GM04503 (cell line): ENCODE measurements at places on chromosomes 1 and 21.

DNA sequence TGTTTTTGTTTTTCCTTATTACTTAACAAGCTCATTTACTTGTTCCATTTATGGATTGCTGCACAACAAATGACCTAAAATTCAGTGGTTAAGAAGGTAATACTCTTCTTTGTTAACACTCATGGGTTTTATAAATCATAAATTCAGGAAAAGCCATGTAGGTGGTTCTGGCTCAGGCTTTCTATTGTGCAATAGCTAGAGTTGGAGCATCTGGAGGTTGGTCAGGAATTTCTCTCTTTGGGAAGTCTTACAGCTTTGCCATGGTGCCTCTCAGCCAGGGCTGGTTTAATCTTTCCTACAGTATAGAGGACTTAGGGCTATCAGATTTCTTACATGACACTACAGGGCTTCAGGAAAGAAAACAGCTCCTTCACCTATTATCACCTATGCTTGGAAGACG is 1677.1 kb downstream of the KCNT2 start:
- DNase-seq = no peak

DNA sequence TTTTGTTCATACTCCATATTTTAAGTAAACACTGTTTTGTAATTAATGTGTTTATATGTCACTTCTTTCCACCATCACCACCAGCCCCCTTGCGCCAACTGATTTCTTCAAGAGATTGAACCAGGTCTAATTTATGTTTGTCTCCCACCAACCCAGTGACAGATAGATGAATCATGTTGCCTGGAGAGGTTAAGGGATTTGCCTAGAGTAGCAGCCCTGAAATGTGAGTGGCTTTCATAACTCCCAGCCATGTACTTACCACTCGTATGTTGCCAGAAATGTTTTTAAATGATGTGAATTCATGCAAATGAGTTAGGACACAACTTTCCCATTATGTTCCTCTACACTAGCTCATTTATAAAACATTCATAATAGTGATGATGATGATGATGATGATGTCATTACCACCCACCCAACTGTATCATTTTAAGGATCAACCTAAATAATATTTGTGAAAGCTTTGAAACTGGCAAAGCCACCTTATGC is 86.9 kb downstream of the LRRC8D start:
- DNase-seq = no peak

- DNase-seq = peak; percentile 94
Observed at GRCh38 chr1:230849451-230850224, 18.7 kb downstream of the C1orf198 start.

- DNase-seq = no peak
Observed at GRCh38 chr1:170530972-170531757, 801 bp upstream of the GORAB start.

DNA sequence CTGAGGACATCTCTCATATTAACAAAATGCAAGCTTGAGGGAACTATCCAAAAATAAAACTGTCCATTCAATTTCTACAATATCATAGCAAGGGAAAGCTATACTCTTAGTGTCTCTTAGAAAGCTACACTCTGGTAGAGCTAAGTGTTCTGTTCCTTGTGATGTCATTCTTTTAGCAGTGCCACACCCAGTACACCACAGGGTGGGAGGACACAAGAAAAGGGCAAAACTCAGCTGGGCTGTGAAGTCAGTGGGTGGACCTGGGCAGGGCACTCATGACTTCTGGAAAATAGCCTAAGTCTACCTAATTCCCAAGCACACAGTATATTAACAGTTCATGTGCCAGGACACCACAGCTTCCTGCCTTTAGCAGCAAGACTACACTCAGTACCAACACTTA is 42.2 kb upstream of the TNFSF4 start:
- DNase-seq = no peak

GRCh38 chr1:93615582-93616150 is 66.0 kb downstream of the BCAR3 start:
- peak; percentile 68 for DNase-seq

GRCh38 chr21:44578371-44579055 is 1.9 kb downstream of the KRTAP10-5 start:
- DNase-seq = no peak

GRCh38 chr21:45457832-45458172 is 52.8 kb downstream of the COL18A1 start:
- no peak for DNase-seq

- no peak for DNase-seq
Observed at GRCh38 chr1:53628286-53628955, 110.5 kb downstream of the GLIS1 start.

GRCh38 chr1:170215072-170215885 is 69.5 kb downstream of the NTMT2 start:
- no peak for DNase-seq

DNA sequence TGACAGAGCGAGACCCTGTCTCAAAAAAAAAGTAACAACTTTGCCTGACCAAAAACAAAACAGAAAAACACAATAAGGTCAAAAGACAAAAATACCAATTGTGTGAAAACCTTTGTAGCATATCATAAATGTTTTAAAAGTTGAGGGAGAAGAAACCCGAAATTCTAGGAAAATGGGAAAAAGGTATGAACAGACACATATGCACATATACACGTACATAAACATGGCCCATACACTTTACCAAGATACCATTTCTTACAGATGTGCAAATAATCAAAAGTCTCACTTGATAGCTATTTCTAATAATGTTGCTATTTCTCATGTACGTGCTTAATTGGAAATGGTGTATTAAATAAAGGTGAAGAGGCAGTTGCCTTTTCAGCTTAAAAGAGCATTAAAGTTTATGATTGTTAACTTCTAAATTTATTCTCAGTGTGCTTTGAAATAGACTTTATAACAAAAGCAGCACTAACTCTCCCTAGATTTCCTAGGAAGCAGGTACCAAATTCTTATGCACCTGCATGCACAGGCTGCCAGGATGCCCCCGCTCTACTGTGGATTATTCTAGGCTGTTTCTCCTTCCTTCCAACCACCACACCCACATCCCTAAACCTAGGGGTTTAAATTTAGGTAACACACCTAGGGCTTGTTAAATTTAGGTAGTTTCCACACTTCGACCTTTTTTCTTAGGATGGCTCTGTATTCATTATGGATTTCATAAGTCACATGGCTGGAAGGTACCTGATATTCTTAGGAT is 33.8 kb downstream of the ADARB1 start:
- DNase-seq = no peak

DNA sequence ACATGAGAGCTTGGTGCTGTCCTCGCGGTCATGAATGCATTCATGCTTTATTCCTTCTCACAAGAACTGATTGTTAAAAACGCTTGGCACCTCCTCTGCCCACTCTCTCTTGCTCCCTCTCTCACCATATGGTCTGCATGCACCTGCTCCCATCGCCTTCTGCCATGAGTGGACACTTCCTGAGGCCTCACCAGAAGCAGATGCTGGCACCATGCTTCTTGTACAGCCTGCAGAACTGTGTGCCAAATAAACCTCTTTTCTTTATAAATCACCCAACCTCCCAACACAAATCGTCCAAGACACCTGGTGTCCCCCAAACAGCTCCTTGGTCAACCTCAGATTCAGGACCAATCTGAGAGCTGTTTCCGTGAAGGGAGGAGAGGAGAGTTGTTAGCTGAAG is 43.3 kb upstream of the PCBP3 start:
- no peak for DNase-seq

GRCh38 chr1:68481041-68481440 is 15.8 kb downstream of the DEPDC1 start:
- DNase-seq = no peak

GRCh38 chr1:35448344-35448801 is 108.8 kb downstream of the KIAA0319L start:
- peak; percentile 90 for DNase-seq

DNA sequence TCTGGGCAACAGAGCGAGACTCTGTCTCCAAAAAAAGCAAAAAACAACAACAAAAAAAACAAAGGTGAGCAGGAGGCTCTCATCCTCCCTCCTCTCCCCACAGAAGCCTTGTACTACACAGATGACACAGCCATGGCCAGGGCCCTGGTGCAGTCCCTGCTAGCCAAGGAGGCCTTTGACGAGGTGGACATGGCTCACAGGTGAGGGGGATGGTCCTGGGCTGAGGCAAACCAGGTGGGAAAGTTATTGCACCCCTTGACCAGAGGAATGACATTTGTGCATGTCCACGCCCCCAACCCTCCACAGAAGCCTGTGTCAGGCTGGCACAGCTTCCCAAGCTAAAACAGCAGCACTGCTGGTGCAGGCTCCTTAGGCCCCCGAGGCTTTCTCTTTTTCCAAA is 2.4 kb downstream of the ADPRS start:
- DNase-seq = no peak

- no peak for DNase-seq
Observed at GRCh38 chr21:41961282-41961701, 7.5 kb upstream of the C2CD2 start.

GRCh38 chr1:183570451-183570850 is 19.8 kb downstream of the NCF2 start:
- no peak for DNase-seq

DNA sequence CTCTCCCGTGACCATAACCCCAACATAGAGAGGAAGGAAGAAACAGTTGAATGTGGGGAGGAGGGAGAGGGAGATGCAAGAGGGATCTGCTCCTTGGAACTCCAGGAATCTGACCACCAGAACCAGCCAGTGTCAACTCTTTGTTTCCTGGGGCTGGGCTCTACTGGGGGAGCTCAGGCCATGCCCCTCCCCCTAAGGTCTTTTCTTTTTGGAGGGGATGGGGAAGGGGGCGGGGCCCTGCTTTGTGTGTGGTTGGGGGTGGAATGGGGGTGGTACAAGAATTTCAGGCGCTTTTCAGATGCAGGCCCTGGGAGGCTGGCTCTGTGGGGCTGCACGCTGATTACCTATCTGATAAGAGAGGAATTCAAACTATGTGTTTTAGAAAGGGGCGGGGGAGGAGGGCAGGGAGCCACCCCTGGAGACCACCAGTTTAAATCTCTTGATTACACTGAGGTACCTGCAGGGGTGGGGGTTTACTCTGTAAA is 8.3 kb downstream of the LIN28A start:
- no peak for DNase-seq

- no peak for DNase-seq
Observed at GRCh38 chr21:42055425-42055824, 15.7 kb upstream of the UMODL1 start.

GRCh38 chr1:59110271-59110670 is 186.6 kb upstream of the FGGY start:
- no peak for DNase-seq

DNA sequence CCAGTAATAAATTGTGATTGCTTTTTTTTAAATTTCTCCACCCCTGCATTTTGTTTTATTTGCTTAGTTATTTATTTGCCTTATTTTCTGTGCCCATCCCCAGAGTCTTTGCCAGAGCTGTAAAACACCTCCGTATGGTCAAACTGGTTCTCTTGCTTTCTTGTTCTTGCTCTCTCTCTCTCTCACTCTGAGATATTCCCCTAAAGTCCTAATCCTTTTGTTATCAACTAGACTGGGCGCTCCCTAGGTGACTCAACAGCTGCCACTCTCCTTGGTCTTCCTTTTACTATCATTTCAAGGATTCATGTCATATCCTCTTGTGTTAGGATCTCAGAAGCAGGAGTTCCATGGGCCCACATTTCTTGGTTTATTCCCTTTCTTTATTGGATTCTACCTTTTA is 160.0 kb downstream of the PRDM2 start:
- DNase-seq = no peak

DNA sequence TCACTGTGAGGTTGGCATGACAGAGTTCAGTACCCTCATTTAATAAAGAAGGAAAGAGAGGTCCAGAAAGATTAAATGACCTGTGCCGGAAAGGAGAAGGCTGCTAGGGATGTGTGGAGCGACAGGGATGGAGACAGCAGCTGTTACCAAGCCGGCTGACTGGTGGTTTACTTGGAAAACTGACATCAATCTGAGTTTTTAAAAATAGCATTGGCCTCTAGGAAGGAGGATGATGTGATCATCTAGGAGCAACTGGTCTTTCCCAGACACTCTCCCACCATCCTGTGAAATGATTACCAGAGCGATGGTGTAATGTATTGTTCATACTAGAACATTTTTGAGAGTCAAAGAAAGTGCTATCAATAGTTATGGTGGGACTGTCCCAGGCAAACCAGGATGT is 154.4 kb downstream of the ZSCAN20 start:
- no peak for DNase-seq

DNA sequence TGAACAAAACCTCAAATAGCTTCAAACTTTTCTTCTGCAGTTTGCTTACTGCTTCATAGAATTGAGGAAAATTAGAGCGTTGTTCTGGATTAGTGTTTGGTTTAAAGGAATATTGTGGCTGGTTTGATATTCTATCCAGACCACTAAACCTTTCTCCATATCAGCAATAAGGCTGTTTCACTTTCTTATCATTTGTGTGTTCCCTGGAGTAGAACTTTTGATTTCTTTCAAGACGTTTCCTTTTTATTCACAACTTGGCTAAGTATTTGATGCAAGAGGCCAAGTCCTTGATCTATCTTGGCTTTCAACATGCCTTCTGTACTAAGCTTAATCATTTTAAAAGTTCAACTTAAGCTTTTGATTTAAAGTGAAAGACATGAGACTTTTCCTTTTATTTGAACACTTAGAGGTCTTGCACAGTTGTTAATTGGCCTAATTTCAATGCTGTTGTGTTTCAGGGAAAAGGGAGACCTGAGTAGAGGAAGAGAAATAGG is 359.1 kb downstream of the S1PR1 start:
- no peak for DNase-seq

DNA sequence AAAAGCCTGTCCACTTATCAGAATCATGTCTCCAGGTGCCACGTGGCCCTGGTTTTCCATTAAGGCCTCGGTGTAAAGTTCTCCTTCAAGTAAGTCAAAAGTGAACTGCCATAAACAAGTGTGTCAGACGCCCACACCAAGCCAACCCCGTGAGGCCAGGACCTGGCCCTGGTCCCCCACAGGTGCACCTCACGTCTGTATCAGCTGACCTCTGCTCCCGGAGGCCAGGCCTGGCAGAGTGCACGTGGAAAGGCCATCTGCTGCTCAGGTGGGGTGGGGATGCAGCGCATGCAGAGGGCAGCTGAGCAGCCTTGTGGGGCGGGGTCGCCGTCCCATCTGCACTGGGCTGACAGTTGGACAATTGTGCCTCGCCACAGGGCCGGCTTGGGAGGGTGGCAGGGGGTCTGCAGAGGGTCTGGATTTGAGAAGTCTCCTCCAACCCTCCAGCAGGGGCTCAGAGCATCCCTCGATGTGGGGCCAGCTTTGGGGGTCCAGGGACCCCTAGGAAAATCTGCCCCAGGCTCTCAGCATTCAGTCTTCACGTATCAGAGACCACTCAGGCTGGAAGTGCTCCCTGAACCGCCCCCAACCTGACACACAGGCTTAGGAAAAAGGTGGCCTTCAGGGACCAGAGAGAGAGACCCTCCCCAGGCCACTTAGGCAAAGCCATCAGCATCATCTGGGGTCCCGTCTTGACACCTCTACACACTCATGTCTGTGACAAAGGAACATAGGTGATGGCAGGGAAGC is 3.0 kb downstream of the SLC19A1 start:
- no peak for DNase-seq
